ENCODE measurements at places on chromosomes 11 and 22. TPM values are rescaled to one million over a fixed set of nuclear protein-coding genes. Genes with fewer than 3 reads are reported as not detected.

DNA sequence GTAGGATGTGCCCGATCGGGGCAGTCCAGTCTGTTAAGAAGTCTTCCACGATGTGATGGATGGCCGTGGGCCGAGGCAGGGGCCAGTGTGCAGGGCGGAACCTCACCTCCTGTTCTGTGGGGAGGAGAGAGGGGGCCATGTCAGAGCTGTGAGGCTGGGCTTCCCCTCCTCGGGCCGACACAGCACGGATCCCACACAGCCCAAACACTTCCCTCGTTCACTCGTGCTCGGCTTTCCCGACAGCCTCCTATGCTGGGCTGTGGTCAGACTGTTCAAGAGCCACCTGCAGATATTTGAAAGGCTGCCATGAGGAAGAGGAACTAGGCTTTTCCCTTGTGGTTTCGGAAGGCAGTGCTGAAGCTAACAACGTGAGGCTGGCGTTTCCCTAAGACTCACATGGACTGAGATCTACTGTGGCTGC, 12.3 kb upstream of the TXN2 start:
- no peak for DNase-seq

DNA sequence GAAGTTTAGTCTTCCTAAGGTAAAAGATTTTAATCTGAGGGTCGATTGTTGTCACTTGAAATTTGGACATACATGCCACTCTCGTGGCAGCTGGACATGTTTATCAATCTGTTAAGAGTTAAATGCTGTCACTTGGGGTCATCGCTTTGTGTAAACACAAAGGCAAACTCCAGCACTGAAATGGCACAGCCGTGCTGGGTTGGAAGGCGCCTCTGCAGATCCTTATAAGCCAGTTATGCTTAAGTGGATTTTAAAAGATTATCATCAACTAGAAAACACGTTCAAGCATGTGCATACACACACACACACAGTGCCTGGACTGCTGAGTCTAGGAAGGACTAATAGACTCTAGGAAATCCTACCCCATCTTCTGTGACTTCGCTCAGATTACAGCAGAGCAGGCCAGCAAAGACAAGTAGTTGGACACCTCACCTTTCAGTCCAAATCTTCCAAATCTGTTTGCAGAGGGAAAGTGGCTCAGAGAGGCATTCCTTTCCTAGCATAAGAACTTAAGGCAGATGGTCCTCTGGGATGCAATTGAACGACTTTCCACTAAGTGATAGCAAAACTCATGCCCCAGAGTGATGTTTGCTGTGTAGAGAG, 83.7 kb downstream of the CACNG2 start:
- DNase-seq: no peak

TOB2 gene
- total RNA-seq: 34.1 TPM

DNA sequence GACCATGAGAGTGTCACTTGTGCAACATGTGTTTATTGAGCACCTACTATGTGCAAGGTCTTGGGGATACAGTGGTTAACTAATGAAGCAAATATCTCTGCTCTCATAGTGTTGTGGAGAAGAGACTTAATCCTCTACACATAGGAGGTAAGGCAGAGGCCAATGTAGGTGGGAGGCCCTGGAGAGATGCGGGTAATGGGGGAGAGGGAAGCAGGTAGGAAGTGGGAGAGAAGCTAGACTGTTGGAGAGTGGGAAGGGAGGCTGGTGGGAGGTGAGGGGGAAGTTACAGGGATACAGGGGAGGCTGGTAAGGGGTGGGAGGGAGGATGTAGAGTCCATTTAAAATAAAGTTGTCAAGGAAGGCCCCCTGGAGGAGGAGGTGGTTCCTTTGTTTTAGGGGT, 240.0 kb downstream of the MIAT start:
- DNase-seq: no peak

DNA sequence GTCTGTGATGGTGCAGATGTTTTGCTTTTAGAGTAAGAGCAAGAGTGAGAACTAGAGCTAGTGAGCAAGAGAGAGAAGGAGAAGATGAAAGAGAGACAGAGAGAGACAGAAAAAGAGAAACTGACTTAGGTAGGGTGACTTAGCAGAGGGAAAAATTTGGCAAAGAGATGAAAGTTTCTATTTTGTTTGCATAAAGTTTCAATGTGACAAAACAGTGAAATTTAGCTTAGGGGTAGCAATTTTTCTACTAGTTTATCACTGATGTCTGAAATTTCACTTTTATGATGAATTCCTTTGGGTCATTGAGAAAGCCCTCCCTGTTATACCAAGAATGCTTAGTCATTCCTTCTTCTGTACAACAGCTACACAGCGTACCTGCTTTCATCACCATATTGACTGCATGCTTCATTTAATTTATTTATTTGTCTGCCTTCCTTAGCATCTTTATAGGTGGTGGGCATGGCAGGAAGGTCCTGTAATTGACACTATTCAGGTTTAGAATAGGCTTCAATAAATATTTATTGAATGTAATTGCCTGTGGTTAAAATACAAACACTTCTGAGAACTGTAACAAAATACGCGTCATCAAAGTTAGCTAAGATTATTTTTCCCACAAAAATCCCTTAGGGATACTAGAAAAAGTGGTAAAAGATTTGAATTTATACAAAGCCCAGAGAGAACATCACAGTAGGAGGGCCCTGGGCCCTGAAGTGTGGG, 19.9 kb upstream of the CTSC start:
- no peak for DNase-seq

DNA sequence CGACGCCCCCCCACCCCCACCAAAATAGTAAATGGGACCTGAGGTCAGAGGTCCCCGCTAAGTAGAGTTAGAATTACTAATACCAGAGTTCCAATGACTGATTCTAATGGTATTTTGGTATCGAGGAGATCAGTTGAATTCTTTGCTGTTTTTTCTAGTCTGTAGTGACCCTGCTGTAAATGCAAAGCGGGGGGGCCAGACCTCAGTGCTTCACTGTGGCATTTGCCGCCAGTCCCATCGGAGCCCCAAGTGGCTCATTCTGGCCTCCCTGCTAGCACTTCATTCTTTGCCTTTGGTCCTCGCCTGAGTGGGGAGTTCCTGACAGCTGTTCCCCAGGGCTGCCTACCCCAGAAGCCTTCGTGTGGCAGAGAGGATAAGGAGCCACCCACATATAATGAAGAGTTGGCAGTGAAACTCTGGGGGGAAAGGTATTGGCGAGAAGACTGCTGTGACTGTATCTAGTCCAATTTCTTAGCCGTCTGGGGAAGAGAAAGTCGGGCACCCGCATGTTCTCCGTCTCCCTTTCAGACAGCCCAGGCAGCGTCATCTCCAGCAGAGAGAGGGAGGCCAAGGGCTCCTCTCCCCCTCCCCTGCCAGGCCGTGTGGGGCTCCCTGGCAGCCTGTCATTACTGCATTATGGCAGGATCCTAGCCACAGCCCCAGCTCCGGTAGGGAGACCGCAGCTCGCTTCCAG, 19.4 kb upstream of the CABP7 start:
- no peak for DNase-seq

DNA sequence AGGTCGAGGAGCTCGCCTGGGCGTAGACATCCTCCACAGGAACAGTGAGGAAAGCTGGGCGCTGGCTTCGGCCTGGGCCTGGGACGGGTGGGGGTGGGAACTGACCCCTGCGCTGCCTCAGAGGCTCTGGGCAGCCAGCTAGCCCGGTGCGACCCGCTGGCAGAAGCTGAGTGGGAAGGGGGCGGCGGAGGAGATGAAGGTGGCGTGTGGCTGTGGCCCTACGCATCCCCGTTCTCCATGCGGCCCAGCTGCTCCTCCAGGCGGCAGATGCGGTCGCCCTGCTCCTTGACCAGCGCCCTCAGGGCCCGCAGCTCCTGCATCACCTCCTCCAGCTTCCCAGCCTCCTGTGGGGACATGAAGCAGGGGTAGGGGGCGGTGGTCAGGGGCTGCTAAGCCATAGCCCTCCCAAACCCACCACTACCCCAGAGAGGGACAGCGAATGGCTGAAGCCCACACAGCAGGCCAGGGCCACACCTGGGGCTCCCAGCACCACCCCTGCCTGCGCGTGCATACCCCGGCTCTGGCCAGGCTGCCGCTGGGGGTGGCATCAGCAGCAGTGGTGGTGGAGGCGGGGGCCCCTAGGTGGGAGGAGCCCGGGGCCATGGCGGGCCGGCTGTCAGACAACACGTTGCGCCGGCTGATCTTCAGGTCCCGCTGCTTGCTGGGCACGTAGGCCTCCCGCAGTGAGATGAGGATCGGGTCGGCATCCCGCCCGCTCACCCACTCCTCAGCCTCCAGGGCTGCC, 848 bp upstream of the PTPRCAP start:
- no peak for DNase-seq

Measured in sigmoid colon (tissue), 7 donors.